ENCODE measurements at places on chromosomes 5 and 9.

DNA sequence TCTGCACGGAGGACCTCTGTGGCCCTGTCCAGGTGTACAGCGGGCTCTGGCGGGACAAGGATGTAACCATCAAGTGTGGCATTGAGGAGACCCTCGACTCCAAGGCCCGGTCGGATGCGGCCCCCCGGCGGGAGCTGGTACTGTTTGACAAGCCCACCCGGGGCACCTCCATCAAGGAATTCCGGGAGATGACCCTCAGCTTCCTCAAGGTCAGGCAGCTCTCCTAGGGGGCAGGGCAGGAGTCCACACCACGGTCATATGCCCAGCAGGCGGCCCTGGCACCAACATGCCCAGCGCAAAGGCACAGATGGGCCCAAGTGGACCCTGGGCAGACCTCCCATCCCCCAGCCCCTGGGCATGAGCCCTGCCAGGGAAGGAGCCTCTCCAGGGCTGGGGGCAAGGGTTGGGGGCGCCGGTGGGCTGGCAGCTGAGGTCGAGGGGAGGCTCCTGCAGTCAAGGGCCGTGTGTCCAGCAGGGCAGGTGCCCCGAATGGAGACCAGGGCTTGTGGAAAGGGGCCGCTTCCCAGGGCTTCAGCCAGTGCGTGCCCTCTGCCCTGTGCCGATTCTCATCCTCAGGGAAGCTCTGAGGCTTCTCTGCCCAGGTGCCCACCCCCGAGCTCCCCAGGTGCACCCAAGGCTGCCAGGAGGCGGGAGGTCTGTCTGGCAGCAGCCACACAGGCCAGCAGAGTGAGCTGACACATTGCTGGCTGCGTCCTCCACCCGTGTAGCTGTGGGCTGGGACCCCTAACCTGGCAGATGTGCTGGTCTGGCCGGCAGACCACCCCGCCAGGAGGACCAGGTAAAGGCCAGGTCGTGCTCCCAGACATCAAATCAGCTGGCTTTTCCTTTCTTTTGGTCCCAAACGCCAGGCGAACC is 10.0 kb downstream of the DIPK1B start:
- DNase-seq = no peak

DNA sequence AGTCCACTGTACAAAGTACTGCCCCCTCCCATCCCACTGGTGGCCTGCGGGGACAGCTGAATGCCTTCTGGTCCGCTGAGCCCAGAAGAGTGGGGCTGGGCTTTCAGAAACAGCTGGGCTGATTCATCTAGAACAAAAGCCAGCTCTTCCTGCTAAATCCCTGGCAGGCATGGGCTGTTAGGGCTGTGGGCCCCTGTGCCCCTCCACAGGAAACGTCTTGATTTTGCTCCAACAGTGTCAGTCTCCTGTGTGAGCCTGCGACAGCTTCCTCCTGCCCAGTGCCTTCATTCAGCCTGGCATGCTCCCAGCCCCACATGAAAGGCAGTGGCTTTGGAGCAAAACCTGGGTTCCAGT is 6.9 kb upstream of the GSN start:
- no peak for DNase-seq

- DNase-seq = no peak
These were observed 1.8 kb downstream of the OLFML2A start for GRCh38 chr9:124778575-124779367.

- DNase-seq = no peak
These were observed 605.9 kb upstream of the KLF4 start for GRCh38 chr9:108095496-108095895.

GRCh38 chr9:111926421-111926875 is 29.8 kb downstream of the UGCG start:
- no peak for DNase-seq

DNA sequence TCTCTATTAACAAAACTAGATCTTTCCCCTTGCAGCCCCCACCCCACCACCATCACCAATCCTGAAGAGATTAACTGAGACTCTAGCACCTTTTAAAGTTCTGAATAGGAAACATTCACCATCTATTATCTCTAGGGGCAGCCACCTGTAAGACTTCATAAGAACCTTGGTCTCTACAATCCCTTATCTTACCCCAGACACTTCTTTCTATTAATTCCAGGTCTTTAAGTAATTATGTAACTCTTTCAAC is 180.2 kb upstream of the FBXL17 start:
- DNase-seq = no peak

DNA sequence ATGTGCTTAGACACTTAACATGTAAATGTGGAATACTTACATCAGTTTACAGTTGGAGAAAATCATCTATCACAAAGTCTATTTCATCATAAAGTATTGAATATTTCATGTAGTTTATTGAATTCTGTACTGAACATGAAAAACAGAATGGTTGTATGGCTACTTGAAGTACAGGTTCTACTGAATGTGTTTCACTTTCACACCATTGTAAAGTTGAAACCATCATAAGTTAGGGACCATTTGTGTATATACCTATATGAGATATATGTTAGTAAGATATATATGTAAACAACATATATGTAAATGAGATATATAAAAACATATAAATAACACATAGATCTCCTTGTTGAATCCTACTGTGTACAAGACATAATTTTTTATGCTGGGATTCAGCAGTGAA is 63.0 kb upstream of the TAF11L2 start:
- DNase-seq = no peak

DNA sequence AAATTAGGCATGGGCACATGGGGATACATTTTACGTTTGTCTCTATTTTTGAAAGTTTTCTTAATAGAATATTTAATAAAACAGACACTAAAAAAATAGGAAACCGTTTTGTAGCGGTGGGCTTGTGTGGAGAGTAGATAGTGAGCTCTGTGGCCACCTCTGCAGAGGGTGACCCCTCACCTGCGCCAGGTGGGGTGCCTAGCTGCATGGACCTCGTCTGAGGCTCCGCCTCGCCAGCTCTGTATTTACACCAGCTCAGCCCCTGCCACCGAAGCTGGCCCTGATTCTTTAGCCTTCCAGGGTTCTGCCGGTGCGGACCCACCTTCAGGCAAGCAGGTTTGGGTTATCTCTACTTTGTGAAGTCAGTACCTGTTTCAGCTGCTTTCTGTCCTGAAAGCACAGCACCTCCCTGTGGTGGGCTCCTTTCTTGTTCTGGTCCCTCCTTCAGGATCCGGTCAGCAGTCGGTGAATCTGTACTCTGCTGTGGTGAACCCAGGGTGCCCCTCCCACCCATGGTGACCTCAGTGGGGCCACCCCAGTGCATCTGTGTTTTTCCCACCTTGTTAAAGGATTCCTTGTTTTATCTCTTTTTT is 105.2 kb upstream of the CACNA1B start:
- DNase-seq = no peak

DNA sequence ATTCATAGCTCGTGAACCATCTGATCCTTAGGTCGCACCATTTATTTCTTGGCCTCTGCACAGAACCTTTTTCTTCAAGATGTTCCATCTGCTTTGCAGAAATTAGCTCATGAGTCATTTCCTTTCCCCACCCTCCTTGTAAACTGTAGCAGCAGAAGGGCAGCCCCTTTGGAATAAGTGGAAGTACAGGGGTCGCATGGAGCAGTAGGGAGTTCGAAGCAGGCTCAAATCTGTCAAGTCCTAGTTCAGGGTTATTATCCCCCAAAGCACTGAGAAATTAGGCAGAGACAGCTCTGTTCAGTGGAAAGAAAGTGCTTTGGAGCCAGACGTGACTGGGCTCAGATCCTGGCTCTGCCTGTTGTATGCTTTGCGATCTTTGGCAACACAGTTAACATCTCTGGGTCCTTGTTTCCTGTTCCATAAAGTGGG is 84.2 kb downstream of the SGCD start:
- DNase-seq = peak; percentile 35

- DNase-seq = no peak
These were observed 990.6 kb upstream of the TYRP1 start for GRCh38 chr9:11702548-11702947.

- DNase-seq = no peak
These were observed 1.7 kb downstream of the F2RL1 start for GRCh38 chr5:76820526-76820890.

- DNase-seq = no peak
These were observed 253.4 kb upstream of the DMAC1 start for GRCh38 chr9:8052991-8053390.

DNA sequence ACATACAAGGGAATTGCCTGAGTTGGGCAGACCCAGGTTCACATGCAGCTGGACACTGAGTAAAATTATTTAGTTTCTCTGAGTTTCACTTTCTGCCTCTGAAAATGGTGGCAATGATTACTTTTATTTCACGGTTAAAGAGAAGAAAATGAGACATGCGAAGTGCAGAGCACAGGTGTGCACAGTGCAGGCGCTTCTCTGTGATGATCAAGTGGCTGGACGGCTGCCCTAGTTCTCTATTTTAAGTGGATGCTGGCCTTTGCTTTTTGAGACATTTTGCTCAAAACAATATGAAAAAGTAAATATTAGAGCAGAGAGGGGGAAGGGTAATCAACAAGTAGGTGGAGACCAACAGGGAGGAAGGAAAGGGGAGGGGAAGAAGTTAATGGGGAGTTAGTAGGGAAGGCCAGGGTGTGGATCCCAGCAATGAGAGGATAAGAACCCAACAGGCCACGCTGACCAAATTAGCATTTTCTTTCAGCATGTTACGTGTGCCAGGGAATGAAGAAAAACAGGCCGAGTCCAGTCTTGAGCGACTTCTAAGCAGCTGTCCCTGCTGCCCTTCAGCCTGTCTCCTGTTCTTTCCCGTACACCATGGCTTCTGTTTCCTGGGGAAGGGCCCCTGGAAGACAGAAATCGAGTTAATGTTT is 16.1 kb downstream of the SNX18 start:
- DNase-seq = no peak

- no peak for DNase-seq
These were observed 10.5 kb downstream of the MSX2 start for GRCh38 chr5:174734571-174735497.

DNA sequence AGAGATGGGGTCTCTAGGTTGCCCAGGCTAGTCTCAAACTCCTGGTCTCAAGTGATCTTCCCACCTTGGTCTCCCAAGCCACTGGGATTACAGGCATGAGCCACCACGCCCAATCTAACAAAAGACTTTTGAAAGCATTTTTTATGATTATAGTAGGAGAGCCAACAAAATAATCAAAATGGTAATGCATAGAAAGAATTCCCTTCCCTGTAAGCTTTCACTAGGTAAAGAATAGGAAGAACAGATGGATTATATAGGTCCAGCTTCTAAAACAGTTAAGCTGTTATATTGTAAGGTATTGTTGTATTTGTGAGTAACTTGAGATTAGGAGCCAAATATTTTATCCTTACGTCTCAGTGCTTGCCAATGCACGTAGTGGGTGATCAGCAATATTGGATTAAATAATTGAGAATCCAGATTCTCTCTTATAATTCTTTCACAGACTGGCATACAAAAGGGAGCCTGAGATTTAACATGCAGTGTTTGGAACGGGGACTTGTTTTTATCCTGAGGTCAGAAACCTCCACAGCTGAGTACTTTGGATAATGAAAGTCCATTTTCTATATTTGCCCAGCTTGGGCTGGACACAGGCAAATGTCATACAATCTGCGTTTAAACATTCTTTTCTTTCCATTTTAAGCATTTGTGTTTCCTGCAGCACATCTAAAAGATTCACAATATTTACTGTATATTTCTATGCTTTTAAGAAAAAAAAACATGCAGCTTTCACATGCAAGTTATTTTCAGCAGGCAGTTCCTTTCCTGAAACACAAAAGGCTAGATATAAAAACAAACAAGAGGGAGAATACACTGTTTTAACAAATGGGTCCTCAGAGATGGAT is 238.4 kb downstream of the ARRDC3 start:
- no peak for DNase-seq

DNA sequence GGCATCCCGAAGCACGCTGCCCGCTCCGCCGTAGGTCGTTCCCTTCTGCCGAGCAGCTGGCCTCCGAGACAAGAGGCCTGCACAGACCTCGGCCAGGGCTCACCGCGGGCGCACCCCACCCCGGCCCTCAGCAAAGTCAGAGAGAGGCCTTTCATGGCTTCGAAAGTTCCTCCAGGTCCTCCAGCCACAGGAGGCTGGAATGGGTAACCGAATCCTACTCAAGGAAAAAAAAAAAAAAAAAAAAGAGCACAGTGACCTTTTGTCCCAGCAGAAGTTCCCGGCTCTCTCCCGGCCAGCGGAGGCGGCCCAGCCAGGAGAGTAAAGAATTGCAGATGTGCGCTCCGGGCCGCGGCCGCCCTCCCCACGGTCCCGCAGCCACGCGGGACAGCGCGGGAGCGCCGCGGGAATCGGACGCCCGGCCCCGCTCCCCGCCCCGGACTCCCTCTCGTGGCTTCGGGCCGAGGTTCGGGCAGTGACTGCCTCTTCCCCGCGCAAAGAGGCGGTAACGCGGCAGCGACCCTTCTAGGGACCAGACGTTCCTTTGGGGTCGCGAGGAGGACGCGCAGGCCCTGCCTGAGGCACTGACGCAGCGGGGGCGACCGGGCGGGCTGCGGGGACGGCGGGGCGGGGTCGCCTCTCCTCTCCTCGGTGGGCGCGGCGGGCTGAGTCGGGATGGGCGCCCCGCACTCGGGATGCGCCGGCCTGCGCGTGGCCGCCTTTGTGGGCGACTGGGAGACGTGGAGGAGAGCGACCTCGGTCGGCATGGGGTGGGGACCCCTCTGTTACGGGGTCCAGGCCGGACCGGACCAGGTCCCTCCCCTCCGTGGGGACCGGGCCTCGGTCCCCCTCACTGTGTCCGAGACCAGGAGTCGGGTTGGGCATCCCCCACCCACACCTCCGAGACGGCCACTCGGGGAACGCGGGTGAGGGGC is 754 bp downstream of the GFPT2 start:
- no peak for DNase-seq

- peak; percentile 30 for DNase-seq
These were observed 567.4 kb downstream of the PRR16 start for GRCh38 chr5:121031491-121031890.

GRCh38 chr5:147906326-147907095 is at the start of gene C5orf46:
TSS of gene C5orf46 (minus strand) at chr5:147906538. CDS start at chr5:147906501, 37 bp downstream.
- no peak for DNase-seq

GRCh38 chr5:36521838-36522745 is 84.3 kb upstream of the SLC1A3 start:
- DNase-seq = no peak

GRCh38 chr5:109267283-109267682 is 142.5 kb downstream of the PJA2 start:
- DNase-seq = no peak

- DNase-seq = no peak
These were observed 547.3 kb upstream of the C9orf72 start for GRCh38 chr9:28120626-28121025.

- DNase-seq = no peak
These were observed 26.9 kb downstream of the GALNT12 start for GRCh38 chr9:98834386-98834785.

Data from AG09319 (cell line).